ENCODE measurements at places on chromosomes 13 and 19.

DNA sequence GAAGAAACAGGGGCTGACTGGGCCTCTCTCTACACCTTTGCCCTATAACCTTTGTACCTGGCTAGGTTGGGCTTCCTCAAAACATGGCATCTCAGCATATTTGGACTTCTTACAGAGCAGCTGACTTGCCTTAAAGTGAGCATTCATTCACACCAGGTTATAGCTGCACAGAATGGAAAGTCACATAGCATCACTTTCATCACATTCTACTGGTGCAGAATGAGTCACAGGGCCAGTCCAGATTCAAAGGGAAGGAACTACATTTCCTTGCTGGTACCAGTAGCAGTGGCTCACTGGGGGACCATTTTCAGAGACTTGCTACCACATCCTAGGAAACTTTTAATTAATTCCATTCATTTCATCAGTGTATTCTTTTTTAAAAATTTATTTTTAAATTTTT, 20.3 kb upstream of the TPTE2 start:
- DNase-seq, result no peak

DNA sequence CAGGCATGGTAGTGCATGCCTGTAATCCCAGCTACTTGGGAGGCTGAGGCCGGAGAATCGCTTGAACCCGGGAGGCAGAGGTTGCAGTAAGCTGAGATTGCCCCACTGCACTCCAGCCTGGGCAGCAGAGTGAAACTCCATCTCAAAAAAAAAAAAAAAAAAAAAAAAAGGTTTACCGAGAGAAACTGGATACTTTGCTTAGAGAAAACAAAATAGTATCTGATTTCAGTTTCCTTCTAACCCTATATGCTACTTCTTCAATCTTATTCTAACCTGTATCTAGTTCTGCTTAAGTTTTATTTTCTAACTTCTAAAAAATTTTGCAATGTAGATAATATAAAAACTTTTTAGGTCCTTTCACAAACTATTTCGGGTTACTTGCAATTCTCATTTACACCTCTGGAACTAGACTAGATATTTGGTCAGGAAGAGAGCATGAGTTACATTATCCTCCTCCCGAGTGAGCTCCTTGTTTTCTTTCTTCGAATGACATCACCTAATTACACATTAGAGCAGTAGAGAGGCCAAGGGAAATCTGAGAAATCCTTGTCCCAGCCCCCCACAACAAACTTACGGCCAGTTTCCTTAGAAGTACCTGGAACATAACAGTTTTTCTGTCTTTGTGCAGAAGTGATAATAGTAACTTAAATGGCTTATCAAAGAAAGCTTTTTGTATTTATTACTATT, 128.9 kb downstream of the B3GLCT start:
- no peak for DNase-seq

DNA sequence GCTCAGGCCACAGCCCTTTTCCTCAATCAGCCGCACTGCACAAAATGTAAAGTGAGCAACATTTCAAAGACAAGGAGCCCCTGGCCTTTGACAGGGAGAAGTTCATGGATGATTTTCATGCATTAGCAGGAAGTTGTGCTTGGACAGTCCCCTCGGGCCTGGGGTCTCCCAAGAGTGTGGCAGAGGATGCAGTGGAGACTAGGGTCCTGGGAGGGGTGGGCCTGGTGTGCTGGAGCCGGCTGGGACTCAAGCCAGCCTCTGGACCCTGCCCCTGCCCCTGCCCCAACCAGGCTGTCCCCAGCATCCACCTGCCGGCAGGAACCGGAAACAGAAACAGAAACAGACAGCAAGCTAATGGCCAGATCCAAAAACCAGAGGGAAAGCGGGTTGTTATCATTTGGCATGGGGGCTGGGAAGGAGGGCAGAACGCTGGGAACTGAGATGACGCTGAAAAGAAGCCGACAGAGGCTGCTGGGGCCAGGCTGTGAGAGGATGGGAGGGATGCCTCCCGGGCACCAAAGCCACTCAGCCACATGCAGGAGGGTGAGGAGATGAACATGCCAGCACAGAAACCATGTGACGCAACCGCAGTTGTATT, 2.3 kb downstream of the GAS6 start:
- DNase-seq, result no peak

DNA sequence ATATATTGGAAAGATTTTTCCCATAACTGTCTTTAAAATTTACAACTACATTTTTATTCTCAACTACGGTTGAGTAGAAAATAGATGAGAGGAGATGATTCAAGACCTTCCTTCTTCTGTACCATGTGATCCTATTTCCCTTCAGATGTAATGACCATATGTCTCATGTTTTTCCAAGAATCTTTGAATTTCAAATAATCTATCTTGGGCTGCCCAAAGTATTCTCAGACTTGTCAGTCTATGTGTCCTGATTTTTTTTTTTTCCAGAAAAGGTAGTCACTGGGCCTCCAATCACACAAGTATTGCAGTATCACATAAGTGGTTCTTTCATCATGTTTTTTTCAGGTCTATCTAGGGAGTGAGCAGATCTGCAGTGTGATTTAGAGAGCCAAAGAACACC, 392.4 kb downstream of the RFC3 start:
- DNase-seq, result no peak

DNA sequence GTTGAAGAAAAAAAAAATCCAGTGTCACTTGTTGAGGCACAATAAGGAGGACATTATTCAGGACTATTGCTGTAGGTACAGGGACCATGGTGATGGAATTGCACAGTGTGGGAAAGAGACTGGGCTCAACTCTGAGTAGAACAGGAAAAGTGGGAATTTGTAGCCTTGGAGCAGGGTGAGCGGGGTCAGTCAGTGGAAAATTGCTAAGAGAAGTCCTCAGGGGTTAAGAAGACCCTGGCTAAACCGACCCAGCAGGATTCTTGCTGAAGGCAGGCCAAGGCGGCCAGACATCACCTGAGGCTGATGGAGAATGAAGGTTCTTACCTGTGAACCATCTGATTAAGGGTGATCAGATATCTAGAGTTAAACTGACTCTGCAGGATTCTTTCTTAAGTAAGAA, 12.5 kb downstream of the LAIR2 start:
- DNase-seq, result no peak

DNA sequence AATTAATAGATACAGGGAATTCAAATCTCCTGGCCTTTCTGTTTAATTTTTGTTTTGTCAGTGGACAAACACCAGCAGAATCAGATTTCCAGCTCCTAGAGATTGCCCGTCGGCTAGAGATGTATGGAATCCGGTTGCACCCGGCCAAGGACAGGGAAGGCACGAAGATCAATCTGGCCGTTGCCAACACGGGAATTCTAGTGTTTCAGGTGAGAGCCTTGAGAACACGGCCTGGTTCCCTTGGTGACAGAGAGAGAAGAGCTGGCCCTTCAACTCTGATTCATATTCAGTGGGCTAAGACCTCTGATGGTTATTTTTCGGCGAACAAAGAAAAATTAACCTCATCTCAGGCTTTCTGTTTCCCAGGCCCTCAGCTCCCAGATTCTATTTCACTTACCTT, 191.3 kb downstream of the STK24 start:
- DNase-seq, result no peak
